Memory B cell (primary cell): ENCODE measurements at places on chromosomes 11 and 22.

DNA sequence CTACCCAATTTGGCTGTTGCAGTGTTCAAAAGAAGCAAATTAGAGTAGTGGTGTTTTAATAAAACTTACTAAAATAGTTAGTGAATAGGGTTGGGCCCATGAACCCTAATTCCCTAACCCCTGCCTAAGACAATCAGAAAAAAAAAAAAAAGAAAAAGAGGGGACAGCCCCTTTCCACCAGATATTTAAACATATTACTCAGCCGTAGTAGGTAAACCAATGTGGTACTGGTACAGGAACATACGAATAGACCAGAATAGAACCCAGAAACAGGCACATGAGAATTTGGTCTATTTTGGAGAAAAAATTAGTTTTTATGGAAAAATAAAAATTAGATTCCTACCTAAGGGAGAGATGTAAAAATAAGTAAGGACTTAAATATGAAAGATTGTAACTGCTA lies 38.6 kb downstream of the MMP7 start:
- no peak overlapping the region for H3K27ac ChIP-seq
- peaks cover 15% of the 10 kb centered on the region for H3K4me1 ChIP-seq
- H3K36me3 ChIP-seq, result no peaks in the 10 kb centered on the region
- DNase-seq, result no peak
- peaks cover 7% of the 10 kb centered on the region for H3K27me3 ChIP-seq

DNA sequence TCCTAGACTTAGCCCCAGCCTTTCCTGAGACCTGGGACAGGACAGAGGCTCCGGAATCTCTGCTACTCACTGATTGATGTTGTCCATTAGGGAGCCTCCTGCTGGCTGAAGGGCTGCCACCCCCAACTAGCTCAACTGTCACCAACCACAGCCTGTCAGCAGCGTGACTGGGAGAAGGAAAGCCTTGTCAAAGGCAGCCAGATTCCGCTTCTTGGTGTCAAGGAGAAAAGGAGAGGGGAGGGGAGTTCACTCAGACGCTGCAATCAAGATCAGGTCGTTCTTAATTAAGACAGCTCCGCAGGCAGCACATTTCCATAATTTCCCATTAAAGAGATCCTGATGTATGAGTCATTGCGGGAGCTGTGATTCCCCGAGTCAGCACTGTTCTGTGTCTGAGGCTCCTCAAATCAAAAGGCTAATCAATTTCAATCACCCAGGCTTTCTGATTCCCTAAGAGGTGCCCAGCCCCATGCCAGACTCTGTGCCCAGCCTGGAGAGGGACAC lies 152.8 kb upstream of the ZBED5 start:
- peak overlapping the region; percentile 10 for H3K27ac ChIP-seq
- H3K4me3 ChIP-seq, result peak overlapping the region; percentile 31
- H3K27me3 ChIP-seq, result peaks cover 13% of the 10 kb centered on the region
- H3K4me1 ChIP-seq, result peaks cover 20% of the 10 kb centered on the region
- peaks cover 3% of the 10 kb centered on the region for H3K36me3 ChIP-seq

DNA sequence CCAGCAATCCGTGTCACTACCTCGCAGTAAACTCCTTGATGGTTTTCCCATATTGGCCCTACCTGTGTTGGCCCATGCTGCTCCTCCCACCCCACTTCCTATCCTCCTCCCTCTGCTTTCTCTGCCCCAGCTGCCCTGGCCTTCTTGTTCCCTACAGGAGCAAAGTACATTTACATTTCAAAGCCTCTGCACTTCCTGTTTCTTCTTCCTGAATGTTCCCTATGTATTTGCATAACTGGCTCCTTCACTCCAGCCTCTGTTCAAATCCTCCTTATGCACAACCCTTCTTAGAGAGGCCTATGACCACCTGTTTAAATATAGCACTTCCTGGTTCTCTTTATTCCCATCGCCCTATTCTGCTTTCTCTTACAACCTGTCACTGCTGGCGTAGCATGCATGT lies 62.2 kb downstream of the PARVA start:
- peaks cover 3% of the 10 kb centered on the region for H3K27me3 ChIP-seq
- H3K27ac ChIP-seq, result no peak overlapping the region
- no peak overlapping the region for H3K4me3 ChIP-seq
- H3K4me1 ChIP-seq, result peaks cover 4% of the 10 kb centered on the region
- DNase-seq, result no peak

DNA sequence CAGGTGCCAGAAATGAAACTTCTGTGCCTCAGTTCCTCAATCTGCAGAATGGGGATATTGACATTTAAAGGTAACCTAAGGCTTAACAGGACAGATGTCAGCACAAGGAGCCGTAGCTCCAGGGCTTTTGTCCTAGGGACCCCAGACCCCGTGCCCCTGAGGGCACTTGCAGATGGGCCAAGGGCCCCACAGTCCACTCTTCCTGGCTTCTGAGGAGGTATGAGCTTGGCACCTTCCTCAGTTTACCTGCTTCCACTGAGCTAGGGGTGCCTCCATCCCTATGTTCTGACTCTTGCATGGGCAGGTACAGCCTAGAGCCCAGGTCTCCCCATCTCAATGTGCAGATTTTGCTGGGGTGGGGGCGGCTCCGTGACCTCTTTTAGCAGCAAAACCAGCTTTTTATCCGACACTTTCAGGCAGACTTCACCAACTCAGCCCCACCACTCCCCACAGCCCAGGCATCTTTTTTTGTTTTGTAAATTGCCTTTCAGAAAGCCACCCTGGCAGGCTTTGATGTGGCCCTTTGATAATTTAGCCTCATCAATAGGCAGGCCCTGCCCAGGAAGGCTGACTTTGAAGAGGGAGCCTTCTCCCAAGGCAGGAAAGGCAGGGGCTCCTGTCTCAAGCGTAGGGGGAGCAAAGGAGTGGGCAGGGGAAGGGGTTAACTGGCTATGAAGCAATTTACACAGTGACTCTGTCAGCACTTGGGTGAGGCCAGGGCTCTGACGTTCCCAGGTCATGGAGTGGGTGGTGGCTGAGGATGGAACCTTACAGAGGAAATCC lies 23.7 kb upstream of the FGF3 start:
- H3K27me3 ChIP-seq, result peaks cover 9% of the 10 kb centered on the region
- H3K27ac ChIP-seq, result no peak overlapping the region
- no peak for DNase-seq
- peaks cover 5% of the 10 kb centered on the region for H3K4me1 ChIP-seq

DNA sequence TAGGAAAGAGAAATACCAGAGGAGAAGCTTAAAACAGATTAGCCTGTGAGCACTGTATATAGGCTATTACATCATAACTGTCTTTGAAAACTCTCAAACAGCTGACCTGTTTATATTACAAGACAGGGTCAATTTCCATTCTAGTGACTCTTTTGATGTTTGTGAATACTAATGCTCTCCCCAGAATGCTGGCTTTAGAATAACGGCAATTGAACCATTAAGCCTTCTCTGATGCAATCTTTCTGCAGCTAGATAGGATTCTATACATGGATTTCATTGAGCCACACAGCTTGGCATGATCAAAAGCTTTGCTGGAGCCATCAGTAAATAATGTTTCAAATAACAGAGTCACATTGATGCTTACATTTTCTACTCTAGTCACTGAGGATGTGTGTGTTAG lies 122.7 kb upstream of the FAT3 start:
- no peaks in the 10 kb centered on the region for H3K27me3 ChIP-seq
- H3K36me3 ChIP-seq, result no peaks in the 10 kb centered on the region
- no peaks in the 10 kb centered on the region for H3K4me1 ChIP-seq
- DNase-seq, result no peak
- H3K4me3 ChIP-seq, result no peak overlapping the region

- H3K36me3 ChIP-seq, result no peaks in the 10 kb centered on the region
- no peaks in the 10 kb centered on the region for H3K4me1 ChIP-seq
- DNase-seq, result no peak
- H3K27me3 ChIP-seq, result no peaks in the 10 kb centered on the region
- H3K27ac ChIP-seq, result no peak overlapping the region
Measured at GRCh38 chr11:28969832-28970231, 861.6 kb downstream of the METTL15 start.

DNA sequence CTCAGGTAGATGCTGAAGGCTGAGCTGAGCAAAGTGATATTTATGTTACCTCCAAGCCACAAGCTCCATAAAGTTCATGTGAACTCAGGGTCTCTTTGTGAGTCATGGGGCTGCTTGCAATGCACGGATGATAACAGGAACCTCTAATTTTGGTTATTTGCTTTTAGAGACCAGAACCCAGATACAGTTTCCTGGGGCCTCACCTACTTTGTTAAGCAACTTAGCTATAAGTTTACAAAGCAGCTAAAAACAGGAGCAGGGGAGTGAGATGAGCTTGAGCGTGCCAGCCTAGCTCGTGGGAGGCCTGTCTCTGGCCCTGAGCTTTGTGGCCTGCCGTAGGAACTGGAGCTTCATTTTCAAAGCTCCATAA lies 29.2 kb downstream of the SREBF2 start:
- peaks cover 11% of the 10 kb centered on the region for H3K36me3 ChIP-seq
- peaks cover 42% of the 10 kb centered on the region for H3K4me1 ChIP-seq
- H3K27me3 ChIP-seq, result no peaks in the 10 kb centered on the region
